ENCODE measurements at places on chromosomes 5 and 9.

GRCh38 chr9:98783518-98784226 is 12.7 kb downstream of the ANKS6 start:
- DNase-seq: no peak

DNA sequence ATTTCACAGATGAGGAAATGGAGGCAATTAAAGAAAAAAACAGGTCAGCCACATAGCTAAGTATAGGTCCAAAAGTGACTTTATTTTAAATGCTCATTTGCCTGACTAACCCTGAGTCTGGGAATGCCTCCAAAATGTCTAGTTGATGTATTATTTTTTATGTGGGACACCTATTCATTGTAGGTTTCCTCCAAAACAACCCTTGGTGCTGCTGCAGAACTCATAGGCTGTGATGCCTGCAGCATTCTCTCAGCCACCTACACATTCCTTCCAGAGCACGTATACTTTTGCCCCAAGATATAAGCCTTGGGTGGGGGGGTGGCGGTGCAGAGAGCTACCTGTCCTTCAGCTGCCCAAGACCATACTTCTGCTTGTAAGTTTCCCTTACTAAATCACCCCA is 77.4 kb downstream of the MSX2 start:
- DNase-seq: no peak

DNA sequence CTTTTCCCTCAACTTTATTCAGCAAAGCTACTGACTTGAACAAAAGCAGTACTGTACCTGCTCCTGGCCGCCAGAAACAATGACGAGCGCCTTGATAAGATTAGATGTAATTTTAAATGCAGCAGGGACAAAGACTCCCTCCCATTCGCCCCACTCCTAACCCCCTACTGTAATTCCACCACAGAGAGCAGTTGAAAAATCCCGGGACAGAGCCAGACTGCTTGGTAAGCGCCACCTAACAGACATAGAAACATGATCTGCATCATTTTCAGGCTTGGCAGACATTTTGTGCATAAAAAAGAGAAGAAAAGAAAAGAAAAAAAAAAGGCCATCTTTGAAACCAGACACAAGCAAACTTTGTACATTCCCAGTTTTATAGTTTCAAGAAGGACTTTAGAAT is 81.9 kb downstream of the ISL1 start:
- no peak for DNase-seq

GRCh38 chr5:45132972-45133371 is 324.2 kb downstream of the MRPS30 start:
- DNase-seq: no peak

GRCh38 chr9:86355814-86356213 is 1.6 kb upstream of the TUT7 start:
- DNase-seq: no peak

- DNase-seq: no peak
Observed at GRCh38 chr5:56301069-56301468, 67.9 kb upstream of the ANKRD55 start.

DNA sequence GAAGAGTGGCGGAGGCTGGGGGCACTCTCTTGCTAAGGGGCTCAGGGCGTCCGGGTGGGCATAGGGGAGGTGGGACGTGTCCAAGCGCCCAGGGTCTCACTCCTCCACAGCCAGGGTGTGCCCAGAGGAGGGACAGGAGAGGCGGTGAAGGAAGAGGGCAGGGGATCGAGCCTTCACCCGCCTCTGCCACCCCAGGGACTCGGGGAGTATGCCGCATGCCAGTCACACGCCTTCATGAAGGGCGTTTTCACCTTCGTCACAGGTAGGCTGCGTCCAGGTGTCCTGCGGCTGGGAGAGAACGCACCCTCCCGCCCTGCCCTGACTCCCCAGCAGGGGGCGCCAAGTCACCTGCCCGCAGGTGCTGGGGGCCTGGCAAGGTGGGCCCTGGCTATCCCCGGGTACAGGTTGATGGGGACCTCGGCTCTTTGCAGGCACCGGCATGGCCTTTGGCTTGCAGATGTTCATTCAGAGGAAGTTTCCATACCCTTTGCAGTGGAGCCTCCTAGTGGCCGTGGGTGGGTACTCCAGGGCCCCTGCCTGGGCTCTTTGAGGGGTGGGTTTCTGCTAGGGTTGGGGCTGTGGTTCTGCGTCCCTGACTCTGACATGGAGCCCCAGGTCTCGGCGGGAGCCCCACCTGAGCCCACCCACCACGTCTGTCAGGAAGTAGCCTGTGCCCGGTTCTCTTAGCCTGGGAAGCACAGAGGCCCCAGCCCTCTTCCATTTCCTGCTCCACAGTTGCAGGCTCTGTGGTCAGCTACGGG is 552 bp downstream of the TMEM141 start:
- no peak for DNase-seq

- DNase-seq: no peak
Observed at GRCh38 chr9:22084336-22085035, 75.4 kb upstream of the CDKN2B start.

GRCh38 chr5:91244380-91245073 is 138.6 kb downstream of the ARRDC3 start:
- no peak for DNase-seq

- no peak for DNase-seq
Observed at GRCh38 chr9:88363661-88364060, 24.6 kb upstream of the SPIN1 start.

DNA sequence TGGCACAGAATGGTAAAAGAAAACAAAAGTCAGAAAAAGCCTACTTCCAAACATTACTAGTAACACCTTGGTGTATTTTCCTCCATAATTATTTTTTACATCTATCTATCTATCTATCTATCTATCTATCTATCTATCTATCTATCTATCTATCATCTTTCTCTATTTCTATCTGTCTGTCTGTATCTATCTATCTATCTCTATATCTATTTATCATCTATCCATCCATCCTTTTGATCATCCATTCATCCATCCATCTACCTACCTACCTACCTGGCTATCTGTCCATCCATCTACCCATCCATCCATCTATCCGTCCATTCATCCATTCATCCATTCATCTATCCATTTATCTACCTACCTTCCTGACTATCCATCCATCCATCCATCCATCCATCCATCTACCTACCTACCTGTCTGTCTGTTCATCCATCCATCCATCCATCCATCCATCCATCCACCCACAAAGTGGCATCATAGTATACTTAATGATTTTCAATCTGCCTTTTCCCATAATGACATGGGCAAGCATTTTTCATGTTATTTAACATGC is 121.9 kb upstream of the NEK6 start:
- no peak for DNase-seq

DNA sequence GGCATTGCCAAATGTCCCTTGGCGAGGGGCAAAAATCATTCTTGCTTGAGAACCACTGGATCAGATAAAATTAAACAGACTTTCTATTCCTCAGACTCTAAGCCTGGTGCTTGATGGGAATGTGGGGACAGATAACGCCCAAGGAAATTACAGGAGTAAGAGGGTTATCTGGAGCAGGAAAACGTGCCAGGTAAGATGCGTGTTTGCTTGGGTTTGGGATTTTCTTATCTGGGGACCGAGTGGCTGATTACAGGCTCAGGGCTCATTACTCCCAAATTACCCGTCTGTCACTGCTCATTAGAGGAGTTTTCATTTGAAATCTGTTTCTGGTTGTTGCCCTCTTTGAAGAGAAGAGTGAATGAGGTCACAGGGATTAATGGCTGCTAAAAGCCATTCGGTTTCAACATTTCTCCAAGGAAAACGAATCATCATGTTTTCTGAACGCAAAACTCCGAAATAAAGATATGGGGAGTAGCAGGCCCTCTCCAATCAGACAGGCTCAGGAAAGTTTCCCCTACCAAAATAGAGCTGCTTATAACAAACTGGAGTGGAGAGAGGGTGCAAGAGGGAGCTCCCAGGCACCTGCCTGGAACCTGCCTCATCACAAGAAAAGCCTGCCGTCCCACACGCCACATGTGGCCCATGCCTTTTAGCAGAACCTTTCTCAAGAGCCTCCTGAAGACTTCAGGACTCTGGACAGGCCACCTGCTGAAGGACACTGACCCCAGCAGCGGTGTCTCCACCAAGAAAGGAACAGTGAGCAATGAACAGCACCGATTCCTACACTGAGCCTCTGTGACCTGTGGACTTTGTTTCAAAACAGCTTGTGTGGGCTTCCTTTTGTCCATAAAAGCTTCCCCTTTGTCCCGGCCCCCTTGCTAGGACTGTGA is 136.4 kb downstream of the ICE1 start:
- DNase-seq: no peak

DNA sequence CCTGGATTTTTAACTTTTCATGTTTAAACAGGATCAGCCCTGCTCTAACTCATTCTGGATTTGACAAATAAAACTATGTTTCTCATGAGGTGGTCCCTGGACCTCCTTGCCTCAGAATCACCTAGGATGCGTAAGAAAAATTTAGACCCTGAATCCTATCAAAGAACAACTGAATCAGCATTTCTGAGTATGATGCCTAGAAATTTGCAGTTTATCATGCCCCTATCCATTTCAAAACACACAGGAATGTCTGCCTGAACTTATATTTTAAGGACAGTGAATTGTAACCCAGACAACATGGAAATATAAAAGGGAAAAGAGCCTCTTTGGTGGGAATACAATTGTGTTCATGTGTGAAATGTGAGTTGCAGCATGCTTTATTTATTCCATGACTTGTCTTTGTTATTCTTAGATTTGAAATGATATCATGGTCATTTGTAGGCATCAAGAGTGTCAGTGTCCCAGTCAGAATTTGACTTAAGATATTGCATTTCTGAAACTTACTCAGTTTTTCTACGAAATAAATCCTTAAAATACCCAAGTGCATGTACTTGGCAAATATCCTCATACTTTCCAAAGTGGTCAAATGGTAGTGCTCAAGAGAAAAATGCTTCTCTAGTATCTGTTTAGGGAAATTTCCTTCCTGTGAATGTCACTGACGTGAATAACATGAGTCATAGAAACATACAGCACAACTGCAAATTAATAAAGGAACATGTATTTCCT is 144.3 kb downstream of the GIN1 start:
- no peak for DNase-seq

DNA sequence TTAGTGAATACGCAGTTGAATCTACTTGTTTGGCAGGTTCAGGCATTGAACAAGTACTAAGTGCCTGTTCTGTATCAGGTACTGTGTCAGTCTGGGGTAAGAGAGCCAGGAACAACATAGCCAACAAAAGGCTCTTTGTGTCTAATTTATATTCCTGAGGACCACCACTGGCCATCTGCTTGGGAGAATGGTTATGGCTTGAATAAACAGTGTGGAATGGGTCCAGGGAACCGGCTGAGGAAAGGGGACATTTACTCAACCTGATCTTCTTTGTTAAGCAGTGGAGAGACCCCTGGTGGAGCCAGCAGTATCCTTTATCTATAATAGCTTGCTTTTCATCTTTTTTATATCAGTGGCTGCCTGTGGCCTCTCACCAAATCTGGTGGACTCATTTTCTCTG is 38.6 kb downstream of the EXOSC2 start:
- no peak for DNase-seq
